ENCODE measurements at places on chromosomes 2 and 18.

DNA sequence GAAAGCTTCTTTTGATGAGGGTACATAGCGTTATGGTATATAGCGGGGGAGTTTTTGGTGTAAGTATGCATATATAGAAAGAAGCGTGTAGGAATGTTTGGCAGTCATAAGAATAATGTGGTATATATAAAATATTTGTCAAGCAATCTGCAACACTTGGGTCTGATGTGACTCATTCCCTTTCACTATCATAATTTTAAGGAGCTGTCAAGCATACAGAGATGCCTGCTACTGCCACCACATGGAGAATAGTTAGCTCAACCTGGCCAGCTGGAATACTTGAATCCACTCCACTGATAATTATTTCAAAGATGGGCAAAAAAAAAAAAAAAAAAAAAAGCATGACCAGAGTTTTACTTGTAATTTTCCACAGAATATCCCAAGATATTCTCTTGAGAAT is 559.8 kb upstream of the REG3G start:
- no peak for DNase-seq

GRCh38 chr18:3451989-3452749 is 2.2 kb downstream of the TGIF1 start:
- DNase-seq: peak; percentile 50

- no peak for DNase-seq
These were observed 24.8 kb downstream of the SMAD4 start for GRCh38 chr18:51054764-51055163.

- DNase-seq: no peak
These were observed 802 bp upstream of the SAP130 start for GRCh38 chr2:128028668-128029054.

DNA sequence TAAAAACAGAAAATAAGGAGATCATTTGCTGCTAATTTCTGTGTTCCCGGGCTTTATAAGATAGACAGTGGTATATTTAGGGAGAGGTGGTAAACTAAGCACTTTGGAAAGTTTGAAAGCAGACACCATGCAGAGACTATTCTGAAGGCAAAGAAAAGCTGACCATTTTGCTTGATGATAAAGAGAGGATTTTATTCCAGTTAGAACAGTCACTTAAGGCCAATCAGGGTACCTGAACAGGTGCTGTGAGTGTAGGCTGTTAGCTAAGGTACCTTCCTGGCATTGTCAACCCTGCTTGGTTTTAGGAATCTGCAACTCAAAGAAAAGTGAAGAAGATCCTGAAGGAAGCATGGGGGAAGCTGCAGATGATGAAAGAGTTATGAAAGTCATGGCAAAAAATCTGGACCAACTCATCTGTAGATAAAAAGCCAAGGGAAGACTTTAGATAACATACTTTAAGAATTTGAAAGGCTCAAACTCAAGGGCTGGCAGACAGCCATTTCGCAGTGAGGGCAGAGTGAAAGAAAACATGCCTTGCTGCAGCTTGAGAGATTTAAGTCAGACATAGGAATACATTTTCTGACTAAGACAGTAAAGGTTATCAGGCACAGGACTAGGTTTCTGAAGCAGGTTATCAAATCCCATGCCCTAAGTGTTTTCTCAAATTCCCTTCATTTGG is 80.1 kb upstream of the ARL5A start:
- no peak for DNase-seq

DNA sequence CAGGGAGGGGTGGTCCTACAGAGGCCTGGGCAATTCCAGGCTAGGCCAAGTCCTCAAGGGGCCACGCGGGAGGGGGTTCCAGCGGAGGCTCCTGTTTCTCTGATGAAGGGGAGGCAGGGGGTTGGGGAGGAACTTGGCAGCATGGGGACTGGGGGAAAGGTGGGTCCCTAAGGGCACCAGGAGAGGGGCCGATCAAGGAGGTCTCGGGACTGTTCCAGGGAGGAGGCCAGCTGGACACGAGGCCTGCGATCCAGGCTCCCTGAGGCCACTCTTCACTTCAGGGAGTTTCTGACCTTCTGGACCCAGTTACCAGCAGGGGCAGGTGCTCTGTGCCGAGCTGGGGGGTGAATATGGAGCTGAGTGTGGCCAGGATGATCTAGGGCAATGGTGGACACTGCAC is 71.5 kb downstream of the ASB1 start:
- no peak for DNase-seq

DNA sequence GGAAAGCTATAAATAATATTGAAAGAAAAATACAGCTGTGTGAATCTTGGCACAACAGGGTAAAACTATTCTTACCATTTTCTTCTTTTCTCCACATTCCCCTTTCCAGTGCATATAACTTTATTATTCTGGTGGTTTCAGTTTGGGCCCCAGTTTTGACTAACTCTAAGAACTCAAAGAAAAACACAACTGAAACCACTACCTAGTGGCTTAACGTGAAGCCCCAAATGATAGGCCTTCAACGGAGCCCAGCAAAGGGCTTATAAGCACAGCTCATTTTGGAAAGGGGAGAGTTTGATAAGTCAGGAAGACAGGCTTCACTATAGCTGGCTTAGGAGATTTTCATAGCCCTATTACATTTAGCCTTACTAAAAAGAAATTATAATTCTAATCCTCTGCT is 62.4 kb downstream of the PPP1R1C start:
- DNase-seq: no peak

DNA sequence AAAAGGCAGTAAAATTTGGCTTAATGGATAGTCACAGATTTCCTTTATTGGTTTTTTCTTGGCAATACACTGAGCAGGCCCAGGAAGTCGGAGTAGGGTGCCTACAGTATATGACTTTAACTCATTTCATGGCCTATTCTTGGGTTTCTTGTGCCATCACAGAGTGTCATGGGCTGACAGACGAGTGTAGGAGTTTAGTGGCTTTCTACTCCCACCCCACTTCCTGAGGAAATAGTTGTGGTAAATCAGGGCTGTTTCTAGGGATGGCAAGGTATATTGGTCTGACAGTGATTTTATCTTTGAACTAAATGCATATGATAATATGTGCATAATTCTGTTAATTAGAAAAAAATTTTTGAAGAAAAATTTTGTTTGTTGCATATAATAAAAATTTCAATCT is 100.1 kb downstream of the PLCL1 start:
- peak; percentile 70 for DNase-seq
